IMR-90 (cell line): ENCODE measurements at places on chromosomes 5 and 9. TPM values are rescaled to one million over a fixed set of nuclear protein-coding genes. Genes with fewer than 3 reads are reported as not detected.
A peak's percentile ranks its signal among the peaks of the same experiment; 100 is the strongest.

- DNase-seq = no peak
Measured at GRCh38 chr5:97124335-97124734, 18.1 kb downstream of the LIX1 start.

WHRN gene
- 0.18 and 0.28 TPM in 2 replicates for total RNA-seq

ANKRD33B gene
- total RNA-seq = 2.5 and 2.8 TPM in 2 replicates

GRCh38 chr5:69090158-69090557 lies 3.7 kb upstream of the SLC30A5 start:
- no peak for DNase-seq

DNA sequence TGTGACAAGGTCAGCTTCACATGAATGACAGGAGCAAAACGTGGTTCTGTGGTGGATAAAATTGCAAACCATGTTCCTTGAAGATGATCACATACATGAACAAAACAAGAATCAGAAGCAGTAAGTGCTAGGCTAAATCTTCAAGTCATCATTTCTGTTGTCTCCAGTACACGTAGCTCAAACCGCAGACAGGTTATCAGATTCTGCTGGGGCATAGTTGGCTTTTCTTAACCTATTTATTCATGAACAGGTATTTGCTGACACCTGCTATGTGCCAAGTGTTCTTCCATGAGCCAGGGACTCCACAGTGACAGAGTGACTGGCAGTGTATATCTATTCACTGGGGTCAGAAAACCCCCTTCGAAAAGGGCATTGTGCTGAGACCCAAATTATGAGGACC lies 20.8 kb downstream of the MFAP3 start:
- DNase-seq = no peak

HSD17B3 gene
- 0.18 TPM in 1 of 2 replicates, not detected in the other for total RNA-seq

- DNase-seq = no peak
Measured at GRCh38 chr9:93944011-93944410, 11.1 kb downstream of the BARX1 start.

WNT8A gene
- total RNA-seq = not detected in 2 replicates

DNA sequence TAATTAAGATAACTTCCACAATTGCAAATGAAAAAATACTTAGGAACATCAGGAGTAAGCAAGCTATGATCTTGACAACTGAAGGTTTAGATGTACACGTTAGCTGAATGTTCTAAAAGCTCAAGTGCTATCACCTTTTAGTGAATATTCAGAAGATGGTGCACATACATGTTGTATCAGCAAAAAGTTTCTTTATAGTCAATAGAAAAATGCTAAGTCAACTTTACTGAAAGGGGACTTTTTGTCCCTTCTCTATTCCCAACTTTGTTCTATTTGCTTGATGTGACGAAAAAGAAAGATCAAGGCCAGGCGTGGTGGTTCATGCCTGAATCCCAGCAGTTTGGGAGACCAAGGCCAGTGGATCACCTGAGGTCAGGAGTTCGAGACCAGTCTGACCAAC lies 7.6 kb upstream of the RGMB start:
- no peak for DNase-seq

SNCAIP gene
- total RNA-seq = 19.0 and 22.5 TPM in 2 replicates

DNA sequence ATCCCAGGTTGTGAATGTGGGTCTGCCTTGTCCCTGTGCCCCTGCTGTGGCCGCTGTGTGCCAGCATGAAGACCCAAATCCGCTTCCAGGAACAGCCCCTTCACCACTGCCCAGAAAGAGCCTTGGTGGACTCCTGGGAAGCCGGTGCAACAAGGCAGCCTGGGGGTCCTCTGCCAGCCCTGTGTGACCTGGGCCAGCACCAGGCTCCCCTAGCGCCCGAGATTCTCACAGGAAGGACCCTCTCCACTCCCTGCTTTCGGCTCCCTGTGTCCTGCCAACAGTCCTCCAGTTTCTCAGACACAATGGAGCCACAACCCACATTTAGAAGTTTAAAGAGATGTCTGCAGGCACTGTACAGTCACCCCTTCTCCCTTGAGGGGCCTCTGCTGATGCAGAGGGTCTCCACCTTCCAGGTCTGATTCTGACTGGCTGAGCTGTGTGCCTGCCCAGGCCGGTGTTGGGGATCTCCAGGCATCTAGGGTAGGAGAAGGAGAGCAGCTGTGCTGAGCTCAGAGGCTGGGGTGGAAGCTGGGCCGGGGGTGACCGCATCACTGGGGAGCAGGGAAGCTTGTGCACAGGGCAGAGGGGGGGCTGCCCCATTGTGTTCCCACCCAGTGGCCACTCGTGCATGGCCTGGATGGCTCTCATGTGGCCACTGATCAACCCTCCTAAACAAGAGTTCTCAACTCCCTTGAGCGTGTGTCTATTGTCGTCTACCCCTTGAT lies 174.0 kb downstream of the IRX2 start:
- no peak for DNase-seq

- no peak for DNase-seq
Measured at GRCh38 chr5:143078313-143078712, 308.1 kb downstream of the ARHGAP26 start.

GCNT4 gene
- total RNA-seq = 1.8 and 2.5 TPM in 2 replicates

DNA sequence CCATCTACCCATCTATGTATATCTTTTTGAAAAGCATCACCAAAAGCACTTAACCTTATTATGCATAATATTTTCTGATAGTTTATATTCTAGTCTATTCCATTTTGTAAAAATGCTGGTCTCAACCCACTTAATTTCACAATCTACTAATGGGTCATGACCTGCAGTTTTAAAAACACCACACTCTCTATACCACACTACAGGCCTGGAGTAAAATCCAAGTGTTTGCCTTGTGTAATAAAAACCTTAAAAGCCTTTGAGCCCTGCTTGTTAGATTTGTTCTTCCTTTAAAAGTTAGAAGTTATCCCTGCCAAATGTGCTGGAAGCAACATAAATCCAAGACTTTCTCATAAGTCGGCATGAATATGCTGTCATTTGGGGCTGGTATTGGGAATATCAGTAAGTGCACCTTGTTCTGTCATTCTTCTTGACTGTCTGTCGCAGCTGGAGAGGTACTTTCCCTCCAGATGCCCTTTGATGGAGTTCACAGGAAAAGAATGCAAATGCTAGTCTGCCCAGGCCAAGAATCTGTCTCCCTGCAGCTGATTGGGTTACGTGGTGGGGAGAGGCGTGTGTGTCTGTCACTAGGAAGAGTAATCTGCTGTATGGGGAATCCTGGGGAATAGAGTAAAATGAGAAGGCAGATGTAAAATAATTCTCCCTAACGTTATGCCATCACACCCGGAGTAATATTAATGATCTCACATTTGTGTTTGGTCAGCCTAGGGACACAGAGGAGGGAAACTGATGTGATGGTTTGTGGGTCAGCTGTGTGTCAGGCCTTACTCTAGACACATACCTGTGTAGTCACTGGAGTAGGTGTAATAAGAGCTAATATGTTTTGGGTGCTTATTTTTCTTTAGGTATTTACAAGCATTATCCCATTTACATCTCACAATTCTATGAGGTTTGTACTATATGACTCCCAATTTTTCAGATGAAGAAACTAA lies 79.4 kb downstream of the ZNF366 start:
- DNase-seq = peak; percentile 49

EQTN gene
- total RNA-seq = not detected in 2 replicates

DNA sequence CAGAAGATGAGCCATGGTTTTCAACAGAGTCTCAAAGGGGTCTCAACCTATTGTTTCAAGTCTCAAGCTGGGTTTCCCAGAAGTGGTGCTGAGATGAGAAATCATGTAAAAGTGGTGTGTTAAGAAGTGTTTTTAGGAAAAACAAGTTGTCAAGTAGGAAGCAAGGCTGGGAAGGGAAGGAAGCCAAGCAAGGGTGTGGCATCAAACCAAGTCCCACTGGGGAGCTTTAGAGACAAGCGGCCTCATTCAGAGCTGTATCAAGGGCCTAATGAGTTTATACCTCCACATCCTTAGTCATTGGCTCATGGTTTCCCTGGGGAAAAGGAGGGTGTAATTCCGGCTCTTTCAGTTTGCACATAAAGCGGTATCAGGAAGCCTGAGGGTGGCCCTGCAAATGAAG lies 26.4 kb upstream of the GABRB2 start:
- no peak for DNase-seq

GRCh38 chr9:125965477-125965876 lies 218.3 kb downstream of the PBX3 start:
- DNase-seq = no peak

DNA sequence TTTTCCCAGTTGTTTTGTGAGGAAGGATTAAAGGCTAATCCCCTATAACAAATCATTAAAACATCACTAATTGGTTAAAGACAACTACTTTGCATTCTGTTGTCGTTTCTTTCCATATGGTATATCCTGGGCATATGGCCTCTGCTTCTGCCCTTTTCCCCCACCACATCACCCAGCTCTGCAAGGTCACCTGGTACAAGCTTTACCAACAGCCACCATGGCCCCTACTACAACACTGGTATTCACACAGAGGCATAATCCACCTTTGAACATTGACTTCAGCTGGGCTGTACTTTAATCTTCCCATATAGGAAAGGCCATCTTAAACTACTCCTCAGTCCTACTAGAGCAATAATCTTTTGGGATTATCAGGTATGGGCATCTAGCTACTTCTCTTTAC lies 866.1 kb downstream of the TLE4 start:
- no peak for DNase-seq

DNA sequence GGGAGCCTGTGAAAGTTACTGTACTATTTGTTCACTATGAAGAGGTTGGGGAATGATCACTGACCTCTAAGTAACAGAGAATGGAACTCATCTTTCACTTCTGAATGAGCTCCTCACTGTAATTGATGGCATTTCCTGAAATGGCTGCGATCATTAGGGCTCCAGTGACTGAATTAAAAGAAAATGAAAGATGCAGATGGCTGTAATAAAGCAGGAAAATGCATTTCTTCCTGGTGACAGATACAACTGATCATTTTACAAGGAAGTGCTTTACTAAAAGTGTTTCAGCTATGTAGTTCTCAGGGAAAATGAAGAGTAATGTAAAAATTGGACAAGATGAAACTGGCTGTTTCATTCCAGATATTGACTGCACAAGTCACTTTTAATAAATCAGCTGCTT lies 1200.6 kb upstream of the NUDT12 start:
- DNase-seq = no peak

PCDHB10 gene
- under 0.01 and 0.18 TPM in 2 replicates for total RNA-seq

GRCh38 chr5:28215091-28215490 lies 1176.7 kb upstream of the CDH9 start:
- DNase-seq = no peak

- no peak for DNase-seq
Measured at GRCh38 chr5:170631466-170632195, 127.8 kb downstream of the KCNIP1 start.

GRCh38 chr9:120714846-120715388 lies 647 bp upstream of the MEGF9 start:
- DNase-seq = no peak

- DNase-seq = no peak
Measured at GRCh38 chr9:125180876-125181275, 8.7 kb downstream of the PPP6C start.

FSD1L gene
- 2.9 and 5.0 TPM in 2 replicates for total RNA-seq

DNA sequence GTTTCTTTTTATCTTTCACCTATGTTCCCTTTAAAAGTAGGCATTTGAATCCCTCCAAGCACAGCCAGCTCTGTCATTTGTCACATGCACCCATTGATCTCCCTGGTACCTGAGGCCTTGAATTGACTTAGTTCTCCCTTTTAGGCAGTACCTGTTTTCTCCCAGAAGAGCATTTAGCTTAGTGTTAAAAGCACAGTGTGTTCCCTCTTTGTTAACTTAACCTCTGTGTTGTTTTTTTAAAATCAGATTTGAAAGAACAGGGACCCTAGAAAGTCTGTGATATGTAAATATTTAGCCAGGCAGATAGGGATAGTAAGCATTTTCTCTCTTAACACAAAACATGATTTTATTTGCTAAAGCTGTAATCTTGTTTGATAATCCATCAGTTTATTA lies 113.8 kb upstream of the SPATA31D4 start:
- DNase-seq = no peak

LCN9 gene
- total RNA-seq = not detected in 2 replicates

- DNase-seq = no peak
Measured at GRCh38 chr9:621201-621855, 220.2 kb upstream of the DMRT1 start.

DNA sequence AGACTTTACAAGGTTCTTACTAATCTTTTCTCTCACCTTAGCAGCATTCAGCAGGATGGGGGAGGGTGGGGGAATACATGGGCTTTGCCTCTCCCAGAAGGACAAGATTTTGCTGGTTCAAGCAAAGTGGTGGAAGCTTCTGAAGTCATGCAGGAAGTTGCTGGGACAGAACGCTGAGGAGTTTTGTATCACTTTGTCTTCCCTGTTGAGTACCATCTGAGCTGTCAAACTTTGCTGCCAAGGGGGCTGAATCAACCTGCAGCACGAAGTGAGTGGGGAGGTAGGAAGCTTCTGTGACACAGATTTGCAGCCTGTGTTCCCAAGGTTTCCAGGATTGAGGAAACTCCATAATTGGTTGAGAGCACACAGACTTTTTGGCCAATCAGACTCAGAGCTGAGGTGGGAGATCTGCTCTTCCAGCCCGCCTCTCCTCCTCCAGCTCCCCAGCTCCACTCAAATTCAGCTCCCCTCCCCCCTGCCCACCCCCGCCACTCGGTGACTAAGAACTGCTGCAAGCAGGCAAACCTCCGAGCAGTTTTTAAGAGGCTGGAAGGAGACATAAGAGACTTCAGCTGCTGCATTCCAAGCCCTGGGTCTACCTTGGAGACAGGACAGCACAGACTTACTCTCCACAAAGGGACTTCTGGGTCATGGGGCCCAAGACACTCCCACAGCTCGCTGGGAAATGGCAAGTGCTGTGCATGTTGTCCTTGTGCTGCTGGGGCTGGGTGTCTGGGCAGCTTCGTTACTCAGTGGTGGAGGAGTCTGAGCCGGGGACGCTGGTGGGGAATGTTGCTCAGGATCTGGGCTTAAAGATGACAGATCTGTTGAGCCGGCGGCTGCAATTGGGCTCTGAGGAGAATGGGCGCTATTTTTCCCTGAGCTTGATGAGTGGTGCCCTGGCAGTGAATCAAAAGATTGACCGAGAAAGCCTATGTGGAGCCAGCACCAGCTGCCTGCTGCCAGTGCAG lies at the start of gene PCDHGC5:
TSS of gene PCDHGC5 (plus strand) at position 491 of the 971 bp plus-strand sequence. CDS start at position 651, 160 bp downstream.
- peak; percentile 87 for DNase-seq

DNA sequence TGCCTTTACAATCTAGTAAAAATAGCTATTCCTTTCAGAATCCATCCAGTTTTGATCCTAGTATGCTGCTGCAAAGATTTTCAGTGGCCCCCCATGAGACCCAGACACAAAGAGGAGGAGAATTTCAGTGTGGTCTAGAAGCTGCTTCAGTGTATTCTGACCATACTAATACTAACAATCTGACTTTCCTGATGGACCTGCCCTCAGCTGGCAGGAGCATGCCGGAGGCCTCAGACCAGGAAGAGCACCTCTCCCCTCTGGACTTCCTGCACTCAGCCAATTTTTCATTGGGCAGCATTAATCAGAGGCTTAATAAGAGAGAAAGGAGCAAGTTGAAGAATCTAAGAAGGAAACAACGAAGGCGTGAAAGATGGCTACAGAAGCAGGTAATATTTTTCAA lies 48.5 kb downstream of the RNF180 start:
- no peak for DNase-seq

ANKRD55 gene
- total RNA-seq = 0.28 TPM in 1 of 2 replicates, not detected in the other

- no peak for DNase-seq
Measured at GRCh38 chr9:124723352-124723751, 47.8 kb downstream of the NR6A1 start.

- DNase-seq = peak; percentile 37
Measured at GRCh38 chr5:95620030-95620869, at the start of gene GPR150. Gene GPR150 (plus strand): TSS chr5:95620087. CDS start chr5:95620276, 189 bp downstream.

- no peak for DNase-seq
Measured at GRCh38 chr9:99076483-99077171, 28.3 kb upstream of the TGFBR1 start.

GRCh38 chr9:114216976-114217375 lies 61.6 kb downstream of the COL27A1 start:
- no peak for DNase-seq
